ENCODE measurements at places on chromosomes 16 and 17.

DNA sequence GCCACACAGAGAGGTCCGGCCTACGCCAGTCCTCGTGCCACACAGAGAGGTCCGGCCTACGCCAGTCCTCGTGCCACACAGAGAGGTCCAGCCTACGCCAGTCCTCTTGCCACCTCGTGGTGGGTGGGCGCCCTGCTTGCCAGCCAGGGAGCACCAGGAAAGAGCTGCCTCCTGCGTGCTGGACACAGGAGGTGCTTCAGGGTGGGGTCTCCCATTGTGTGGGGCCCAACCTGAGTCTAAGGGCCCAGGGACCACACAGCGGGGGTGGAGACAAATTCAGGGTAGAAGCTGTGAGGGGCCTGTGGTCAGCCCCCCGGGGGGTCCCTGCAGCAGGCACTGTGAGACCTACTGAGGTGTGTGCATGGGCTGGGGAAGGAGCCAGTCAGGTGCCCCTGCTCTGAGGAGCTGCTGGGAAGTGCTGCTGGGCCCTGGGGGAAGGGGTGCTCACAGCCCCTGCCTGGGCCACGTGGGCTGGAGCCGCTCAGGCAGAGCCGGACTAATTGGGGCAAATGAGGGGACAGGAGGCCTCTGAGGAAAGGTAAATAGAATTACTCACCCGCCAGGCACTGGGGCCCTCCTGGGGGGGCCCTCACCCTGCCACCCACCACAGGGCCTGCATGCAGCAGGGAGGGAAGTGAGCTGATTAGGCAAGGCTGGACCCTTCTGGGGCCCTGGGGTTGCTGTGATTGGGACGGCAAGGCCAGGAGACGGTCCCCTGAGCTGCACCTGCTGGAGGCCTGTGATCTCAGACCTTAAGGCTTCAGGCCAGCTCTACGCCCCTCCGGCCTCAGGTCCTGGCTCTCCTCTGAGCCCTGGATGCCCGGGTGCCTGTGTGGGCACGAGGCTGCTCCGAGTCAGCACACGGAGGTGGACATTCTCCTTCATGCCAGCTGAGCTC, 11.0 kb downstream of the GCGR start:
- no peak for DNase-seq

GRCh38 chr17:69043098-69043734, 17.5 kb downstream of the ABCA9 start:
- DNase-seq = peak; percentile 50

- no peak for DNase-seq
These were observed 1355.2 kb downstream of the CDH8 start for GRCh38 chr16:60681043-60681442.

DNA sequence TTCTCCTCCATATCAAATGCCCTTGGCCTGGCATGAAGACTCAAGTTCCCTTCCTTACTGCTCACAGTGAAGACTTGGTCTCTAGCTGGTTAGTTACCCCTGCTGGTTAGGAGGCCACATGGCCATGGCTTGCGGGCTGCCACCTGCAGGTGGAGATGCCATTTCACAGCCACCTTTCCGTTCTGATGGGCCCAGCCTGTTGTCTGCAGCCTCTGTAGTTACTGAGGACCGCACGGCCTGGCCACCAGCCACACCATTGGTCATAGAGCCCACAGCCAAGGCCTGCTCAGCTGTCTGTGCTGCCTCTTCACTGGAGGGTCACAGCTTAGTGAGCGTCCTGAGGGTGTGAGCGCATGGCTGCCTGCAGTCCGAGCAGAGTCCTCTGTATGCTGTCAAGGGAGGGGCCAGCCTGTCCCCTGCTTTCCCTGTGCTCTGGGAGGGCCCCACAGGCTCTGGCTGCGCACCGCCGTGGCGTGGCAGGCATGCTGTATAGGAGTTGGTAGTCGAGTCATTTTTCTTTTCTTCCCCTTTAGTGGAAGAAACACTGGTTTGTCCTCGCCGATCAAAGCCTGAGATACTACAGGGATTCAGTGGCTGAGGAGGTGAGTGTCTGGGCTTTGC, 59.2 kb downstream of the PLD6 start:
- no peak for DNase-seq

GRCh38 chr17:55576237-55576995, 65.2 kb upstream of the SMIM36 start:
- peak; percentile 85 for DNase-seq

DNA sequence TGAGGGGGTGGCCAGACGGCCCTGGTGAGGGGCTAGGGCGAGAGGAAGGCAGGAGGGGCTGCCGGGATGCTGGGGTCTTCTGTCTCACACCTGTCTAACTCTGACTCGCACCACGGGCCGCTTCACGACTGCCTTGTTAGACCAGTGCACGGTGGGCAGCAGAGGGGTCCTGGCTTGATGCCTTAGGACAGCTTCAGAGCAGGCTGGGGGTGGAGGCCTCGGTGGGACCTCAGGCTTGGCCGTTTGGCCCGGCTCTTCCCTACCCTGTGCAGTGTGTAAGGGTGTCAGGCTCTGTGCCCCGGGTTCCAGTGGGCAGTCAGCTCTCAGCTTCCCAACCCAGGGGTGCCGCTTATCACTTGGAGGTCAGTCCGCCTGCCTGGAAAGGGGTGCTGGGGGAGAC, 100.7 kb downstream of the OR1D5 start:
- no peak for DNase-seq

DNA sequence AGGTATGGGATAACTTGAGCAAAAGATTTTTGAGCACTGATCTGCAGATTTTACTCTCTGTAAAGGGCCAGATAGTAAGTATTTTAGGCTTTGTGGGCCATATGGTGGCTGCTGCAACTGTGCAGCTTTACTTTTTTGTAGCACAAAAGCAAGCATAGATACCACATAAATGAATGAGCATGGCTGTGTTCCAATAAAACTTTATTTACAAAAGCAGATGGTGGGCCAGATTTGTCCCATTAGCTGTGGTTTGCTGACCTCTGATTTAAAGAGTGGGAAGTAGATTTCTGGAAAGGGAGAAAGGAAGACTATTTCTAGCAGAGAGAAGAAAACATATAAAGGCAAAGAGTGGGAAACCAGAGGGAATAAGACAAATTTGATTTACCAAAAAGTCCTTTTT, 298.5 kb upstream of the HSBP1 start:
- no peak for DNase-seq

- DNase-seq = peak; percentile 33
These were observed at the start of gene ALOX15B for GRCh38 chr17:8038954-8039610. Gene ALOX15B (plus strand): TSS chr17:8039059. CDS start chr17:8039156, 97 bp downstream.

GRCh38 chr17:16001226-16001897, 1.7 kb downstream of the TTC19 start:
- DNase-seq = peak; percentile 32

- peak; percentile 13 for DNase-seq
These were observed 14.4 kb downstream of the SDR42E1 start for GRCh38 chr16:81996664-81997509.

GRCh38 chr17:74326506-74326905, 480 bp downstream of the KIF19 start:
- DNase-seq = no peak

- DNase-seq = no peak
These were observed 5.6 kb downstream of the CD19 start for GRCh38 chr16:28937222-28937876.

DNA sequence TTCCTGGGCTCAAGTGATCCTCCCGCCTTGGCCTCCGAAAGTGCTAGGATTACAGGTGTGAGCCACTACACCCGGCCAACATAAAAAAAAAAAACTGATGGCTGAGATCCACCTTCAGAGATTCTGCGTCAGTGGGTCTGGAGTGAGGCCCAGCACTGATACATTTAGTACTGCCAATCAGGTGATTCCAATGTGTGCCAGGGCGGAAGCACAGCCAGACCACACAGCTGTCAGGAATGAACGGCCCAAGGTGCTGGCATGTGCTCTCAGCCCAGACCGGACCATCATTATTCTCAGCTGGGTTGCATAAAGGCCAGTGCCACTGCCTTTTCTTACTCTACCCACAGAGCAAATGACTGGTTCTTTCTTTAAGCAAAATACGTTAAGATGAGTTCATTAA, 1.2 kb upstream of the BCO1 start:
- no peak for DNase-seq

GRCh38 chr16:75614066-75614897, 8.8 kb downstream of the ADAT1 start:
- DNase-seq = peak; percentile 18

- DNase-seq = peak; percentile 45
These were observed 57.2 kb upstream of the GSE1 start for GRCh38 chr16:85555719-85556455.

DNA sequence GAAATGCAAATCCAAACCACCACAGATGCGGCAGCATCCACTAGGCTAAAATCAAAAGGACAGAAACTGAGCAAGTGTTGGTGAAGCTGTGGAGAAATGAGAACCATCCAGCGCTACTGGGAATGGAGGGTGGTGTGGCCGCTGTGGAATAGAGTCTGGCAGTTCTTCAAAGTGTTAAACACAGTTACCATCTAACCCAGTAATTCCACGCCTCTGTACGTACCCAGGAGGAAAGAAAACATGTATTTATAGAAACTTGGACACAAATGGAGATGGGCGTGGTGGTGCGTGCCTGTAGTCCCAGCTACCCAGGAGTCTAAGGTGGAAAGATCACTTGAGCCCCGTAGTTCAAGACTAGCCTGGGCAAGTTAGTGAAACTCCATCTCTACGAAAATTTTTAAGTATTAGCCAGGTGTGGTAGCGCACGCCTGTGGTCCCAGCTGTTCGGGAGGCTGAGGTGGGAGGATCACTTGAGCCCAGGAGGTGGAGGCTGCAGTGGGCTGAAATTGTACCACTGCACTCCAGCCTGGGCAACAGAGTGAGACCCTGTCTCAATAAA, 11.6 kb downstream of the SLC25A10 start:
- no peak for DNase-seq

- peak; percentile 49 for DNase-seq
These were observed 362.4 kb downstream of the SLC39A11 start for GRCh38 chr17:72730077-72730476.

DNA sequence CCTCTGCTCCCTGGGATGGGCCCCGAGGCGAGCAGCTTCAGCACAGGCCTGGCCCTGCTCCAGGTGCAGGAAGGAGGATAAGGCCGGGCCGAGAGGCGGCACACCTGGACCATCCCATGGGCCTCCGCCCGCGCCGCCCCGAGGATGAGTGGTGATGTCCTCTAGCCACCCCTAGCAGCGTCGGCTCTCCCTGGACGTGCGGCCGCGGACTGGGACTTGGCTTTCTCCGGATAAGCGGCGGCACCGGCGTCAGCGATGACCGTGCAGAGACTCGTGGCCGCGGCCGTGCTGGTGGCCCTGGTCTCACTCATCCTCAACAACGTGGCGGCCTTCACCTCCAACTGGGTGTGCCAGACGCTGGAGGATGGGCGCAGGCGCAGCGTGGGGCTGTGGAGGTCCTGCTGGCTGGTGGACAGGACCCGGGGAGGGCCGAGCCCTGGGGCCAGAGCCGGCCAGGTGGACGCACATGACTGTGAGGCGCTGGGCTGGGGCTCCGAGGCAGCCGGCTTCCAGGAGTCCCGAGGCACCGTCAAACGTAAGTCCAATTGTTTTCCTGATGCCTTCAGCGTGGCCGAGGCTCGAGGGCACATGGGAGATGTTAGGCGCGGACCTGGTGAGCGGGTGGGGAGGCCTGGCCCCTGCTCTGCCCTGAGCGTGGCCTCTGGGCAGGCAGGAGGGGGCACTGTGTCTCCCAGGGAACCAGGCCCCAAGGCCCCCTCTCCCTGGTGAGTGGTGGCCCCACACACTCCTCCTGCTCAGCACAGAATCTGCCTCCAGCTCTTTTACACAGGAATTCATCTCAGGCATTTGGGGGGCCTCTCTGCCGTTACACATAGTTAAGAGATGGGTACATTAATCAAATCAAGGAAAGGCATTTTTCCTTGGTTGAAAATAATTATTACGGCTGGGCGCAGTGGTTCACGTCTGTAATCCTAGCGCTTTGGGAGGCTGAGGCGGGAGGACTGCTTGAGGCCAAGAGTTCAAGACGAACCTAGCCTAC, 855 bp downstream of the TMEM204 start:
- DNase-seq = no peak

- DNase-seq = peak; percentile 3
These were observed 99.8 kb upstream of the CDH5 start for GRCh38 chr16:66266436-66267291.

DNA sequence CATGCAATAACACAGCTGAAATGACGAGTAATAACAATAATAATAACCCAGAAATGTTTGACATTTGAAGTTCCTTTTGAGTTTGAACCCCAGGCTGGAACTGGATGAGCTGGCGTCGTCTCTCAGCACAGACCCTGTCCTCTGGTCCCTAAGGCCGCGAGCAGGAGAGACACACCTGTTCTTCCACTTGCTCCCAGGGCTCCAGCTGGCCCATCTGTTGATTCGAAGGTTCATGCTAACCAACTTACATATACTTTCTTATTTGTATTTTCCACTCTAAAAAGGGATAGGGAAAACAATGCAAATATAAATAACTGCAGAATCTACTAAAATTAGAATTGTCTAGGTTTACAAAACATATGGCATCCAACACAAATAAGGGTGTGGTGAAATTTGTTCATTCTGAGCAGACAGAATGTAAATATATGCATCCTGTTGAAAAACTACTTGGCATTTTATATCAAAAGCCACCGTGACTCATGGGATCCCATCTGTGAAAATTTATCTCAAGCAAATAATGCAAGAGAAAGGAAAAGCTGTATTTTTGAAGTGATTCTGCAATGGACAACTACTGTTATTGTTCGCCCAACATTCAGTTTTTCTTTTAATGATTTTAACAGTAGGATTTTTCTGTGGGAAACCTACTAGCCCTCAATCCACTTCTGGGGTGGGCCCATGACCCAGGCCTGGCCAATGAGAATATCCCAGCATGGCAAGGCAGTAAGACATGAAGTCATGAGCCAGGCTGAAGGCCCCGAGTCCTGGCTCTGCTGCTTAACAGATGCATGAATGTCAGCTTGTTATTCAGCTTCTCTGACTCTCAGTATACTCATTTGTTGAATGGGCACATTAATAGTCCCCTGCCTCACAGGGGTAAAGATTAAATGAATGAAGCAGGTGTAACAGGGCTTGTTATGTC, 13.2 kb upstream of the RGS9 start:
- no peak for DNase-seq

DNA sequence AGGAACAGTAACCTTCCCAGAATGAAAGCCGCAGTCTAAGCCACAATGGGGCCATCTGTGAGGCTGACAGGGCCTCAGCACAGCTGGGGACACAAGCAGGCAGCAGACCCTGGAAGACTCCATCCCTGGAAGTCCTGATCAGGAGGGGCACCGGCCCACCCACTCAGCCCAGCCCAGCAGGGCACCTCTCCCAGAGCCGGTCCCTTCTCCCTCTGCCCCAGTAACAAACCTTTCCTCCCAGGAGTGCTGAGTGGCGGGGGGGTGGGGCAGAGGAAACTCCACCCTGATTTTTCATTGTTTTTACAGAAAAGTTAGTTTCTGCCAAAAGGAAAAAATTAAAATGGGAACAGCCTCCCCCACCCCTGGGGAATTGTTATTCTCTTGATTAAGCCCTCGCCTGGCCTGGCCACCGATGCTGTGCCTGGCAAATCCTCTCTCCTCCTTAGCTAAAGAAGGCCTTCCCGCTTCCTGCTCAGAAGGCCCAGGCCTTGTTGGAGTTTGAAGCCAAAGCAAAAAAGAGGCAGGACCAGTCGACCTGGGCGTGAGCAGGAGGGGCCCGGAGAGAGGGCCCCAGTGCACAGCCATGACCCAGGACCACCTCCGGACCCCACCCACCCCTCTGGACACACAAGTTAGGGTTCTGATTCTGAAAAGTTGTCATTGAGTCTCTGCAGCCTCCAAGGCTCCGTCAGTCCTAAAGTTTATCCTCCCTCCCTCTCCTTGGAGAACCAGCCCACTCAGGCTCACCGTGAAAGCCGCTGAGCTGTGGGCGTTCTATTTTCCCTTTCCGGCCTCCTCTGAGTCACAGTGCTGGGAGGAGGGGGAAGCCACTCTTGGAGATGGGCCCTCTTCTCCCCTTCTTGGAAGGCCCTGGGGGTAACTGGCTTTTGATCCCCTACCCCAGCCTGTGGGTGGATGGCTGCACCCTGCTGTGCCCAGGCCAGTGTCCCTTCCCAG, 128.4 kb upstream of the TNRC6C start:
- peak; percentile 71 for DNase-seq

GRCh38 chr16:11511328-11511727, 75.4 kb downstream of the LITAF start:
- DNase-seq = no peak

Data from inflammatory macrophage treated with lipopolysaccharide for 4 hours (primary cell).